ENCODE measurements at places on chromosomes 3 and 15.

GRCh38 chr3:126704494-126705214 lies 614 bp downstream of the CHCHD6 start:
- DNase-seq = no peak

- no peak for DNase-seq
These were observed 38.8 kb downstream of the KLHL25 start for GRCh38 chr15:85755942-85756341.

GRCh38 chr3:184619787-184620430 lies 58.3 kb downstream of the EPHB3 start:
- DNase-seq = peak; percentile 54

DNA sequence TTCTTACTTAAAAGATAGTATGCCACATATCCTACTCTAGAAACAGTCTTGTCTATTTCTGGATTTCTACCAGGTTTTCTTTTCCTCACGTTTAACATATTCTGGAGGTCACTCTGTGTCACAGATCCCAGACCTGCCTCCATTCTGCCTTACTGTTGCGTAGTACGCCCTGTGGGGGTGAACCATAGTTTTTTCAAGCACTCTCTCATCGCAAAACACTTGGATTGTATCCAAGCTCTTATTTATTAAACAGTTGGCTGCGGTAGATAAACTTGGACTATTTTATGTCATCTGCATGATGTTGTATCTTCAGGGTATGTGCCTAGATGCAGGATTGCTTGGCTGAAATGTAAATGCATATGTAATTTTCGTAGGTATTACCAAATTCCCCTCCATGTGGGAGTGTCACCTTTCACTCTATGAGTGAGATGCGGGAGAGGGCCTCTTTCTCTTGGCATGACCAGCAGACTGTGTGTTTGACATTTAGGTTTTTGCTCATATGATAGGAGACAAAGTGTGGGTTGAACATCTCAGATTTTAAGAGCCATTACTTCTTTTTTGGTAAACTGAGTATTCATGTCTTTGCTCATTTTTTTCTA lies 55.8 kb downstream of the ABTB1 start:
- no peak for DNase-seq

DNA sequence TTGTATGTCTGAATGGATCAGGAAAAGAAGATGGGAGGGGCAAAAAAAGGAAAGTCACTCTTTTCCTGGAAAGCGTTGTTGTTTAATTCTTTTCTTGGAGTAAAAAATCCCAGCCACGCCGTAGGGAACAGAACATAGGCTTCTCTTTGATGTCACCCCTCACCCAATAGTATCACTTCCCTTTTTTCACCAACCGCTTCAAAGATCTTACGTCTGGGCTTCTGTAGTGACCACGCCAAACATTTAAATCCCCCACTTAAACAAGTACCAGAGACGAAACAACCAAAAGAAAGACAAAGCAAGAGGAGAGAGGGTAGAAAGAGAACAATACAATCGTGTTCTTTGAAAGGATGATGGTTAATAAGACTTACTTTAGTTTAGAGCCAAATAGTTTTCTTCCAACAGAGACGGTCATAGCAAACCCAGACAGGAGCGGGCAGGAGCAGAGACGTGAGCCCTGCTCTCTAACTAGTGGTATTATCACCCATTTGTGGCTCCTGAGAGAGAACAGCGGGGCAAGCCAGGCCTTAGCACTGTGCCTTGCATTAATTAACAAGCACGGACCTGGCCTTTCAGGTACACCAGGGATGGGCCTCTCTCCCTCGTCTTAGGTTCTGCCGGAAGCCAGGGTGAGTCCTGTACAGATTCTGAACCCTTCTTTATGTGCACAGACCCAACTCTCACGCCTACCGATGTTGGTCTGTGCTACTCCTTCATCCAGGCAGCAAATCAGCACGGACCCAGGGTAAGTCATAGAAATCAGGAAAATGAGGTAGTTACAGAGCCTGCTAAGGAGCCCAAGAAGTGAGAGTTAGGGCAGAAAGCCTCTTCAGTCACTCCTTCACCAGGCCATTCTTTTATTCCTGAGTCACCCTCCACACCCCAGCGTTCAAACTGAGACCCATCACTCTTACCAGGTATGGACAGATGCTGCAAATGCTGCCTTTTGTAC lies 28.2 kb upstream of the BCL6 start:
- no peak for DNase-seq

DNA sequence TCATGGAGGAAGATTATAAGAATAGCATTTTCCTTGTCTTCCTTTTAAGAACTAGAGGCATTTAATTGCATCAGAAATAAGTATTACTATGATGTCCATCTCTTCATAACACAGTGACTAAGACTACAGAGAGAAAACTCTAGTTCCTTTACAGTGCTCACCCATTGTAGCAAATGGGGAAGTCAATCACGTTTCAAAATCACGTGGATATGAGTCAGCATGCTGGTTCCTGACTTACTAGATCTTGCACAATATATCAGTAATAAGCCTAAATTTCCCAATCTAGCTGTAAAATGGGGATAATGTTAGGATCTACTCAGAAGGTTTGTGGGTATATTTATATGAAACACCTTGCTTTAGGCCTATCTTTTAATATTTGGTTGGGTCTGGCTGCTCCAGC lies 254.8 kb upstream of the EOMES start:
- DNase-seq = peak; percentile 48

DNA sequence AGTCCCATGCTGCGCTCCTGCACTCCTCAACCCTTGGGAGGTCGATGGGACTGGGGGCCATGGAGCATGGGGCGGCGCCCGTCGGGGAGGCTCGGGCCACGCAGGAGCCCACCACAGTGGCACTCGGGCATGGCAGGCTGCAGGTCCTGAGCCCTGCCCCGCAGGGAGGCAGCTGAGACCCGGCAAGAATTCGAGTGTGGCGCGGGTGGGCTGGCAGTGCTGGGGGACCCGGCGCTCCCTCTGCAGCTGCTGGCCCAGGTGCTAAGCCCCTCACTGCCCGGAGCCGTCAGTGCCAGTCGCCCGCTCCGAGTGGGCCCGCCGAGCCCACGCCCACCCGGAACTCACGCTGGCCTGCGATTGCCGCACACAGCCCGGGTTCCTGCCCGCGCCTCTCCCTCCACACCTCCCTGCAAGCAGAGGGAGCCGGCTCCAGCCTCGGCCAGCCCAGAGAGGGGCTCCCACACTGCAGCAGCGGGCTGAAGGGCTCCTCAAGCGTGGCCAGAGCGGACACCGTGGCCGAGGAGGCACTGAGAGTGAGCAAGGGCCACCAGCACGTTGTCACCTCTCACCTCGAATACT lies 200.3 kb downstream of the ROBO2 start:
- DNase-seq = no peak

- DNase-seq = no peak
These were observed 70.6 kb upstream of the RAD18 start for GRCh38 chr3:9033867-9034266.

GRCh38 chr15:67979281-67979680 lies 74.8 kb upstream of the PIAS1 start:
- DNase-seq = no peak

- DNase-seq = no peak
These were observed 203.5 kb upstream of the NECTIN3 start for GRCh38 chr3:110868106-110868505.

DNA sequence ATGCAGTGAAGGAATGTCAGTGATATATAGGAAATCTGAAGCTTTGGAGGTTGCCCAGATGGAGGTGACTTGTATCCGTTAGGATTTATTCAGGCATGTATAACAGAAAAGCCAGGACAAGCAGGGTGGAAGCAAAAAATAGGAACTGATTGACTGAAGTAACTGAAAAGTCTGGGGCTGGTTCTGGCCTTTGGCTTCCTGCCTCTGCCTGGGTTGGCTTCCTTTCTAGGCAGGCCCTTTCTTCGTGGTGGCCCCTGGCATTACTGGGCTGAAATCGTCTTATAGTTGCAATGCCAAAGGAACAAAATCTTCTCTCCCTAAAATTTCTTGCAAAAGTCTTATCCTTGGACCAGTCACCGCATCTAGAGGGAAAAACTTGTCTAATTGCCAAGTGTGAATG lies 386.1 kb downstream of the PTPRG start:
- DNase-seq = no peak

DNA sequence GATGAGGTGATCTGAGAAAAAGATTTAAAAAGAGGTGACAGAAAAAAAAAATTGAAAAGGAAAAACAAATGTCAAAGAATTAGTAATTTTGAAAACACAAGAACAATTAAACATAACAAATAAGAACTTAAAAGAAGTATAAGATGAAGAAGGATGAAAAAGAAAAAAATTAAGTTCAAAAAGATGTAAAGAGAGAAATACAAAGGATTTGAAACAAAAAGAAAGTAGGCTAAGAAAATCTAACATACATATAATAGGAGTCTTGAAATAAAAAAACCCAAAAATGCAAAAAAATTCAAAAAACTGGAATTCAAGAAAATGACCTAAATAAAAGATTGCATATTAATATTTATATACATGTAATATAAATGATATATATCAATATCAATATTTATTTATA lies 949.2 kb downstream of the MCTP2 start:
- no peak for DNase-seq

GRCh38 chr3:49928481-49929017 lies 1.1 kb downstream of the MON1A start:
- no peak for DNase-seq

DNA sequence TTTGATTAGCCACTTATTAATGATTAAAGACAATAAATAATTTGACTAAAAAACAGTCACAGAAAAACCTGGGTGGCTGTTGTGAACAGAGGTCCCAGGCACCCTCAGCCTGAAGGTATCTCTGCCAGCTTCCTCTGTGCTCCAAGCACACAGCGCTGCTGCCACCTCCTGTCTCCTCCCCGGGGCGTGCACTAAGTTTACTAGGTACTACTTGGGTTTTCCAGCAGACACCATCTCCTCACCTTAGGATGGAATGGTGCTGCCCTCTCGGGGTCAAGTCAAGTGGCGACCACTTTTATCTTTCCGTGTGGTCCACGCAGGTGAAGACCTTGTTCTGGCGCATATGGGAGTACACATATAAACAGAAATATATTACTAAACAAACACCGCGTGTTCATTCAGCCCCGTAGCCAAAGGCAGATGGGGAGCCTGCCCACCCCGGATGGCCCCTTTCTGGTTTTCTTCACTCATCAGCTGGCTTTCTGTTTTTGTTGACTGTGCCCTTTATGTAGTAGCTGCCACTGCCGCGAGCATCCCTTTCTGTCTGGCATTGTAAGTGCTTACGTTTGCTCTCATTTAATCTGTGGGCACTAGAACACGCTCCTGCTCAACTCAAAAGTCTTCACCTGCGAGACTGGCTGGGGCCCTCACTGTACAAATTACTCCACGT lies 128.0 kb downstream of the LRIG1 start:
- DNase-seq = no peak

DNA sequence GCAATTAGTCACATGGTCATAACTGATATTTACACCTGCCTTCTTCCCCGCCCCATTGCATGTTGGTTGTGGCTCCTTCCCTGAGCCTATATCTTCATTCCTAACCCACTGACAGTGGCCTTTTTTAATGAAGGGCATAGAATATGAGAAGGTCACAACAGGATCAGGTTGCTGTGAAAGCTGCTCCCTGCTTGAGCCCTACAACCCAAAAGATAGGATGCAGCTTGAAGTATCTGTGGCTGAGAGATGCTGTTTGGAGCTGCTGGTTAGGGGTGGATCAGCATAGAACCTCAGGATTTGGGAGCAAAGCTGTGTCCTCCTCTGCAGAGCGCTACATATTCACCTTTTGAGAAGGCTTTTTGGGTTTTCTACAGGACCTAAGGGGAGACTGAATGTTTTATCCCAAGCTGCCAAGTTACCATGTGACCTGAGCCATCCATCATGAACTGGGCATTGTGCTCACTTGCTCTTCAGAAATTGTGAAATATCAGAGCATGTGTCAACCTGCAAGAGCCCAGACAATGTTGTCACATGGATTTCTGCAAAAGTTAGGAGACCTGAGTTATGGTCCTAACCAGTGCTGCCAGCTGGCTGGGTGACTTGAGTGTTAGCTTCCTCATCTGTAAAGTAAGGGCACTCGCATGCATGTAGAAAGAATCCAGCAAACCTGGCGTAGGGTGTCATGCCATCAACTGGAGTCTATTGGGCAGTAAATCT lies 49.8 kb upstream of the ARL8B start:
- DNase-seq = peak; percentile 62

DNA sequence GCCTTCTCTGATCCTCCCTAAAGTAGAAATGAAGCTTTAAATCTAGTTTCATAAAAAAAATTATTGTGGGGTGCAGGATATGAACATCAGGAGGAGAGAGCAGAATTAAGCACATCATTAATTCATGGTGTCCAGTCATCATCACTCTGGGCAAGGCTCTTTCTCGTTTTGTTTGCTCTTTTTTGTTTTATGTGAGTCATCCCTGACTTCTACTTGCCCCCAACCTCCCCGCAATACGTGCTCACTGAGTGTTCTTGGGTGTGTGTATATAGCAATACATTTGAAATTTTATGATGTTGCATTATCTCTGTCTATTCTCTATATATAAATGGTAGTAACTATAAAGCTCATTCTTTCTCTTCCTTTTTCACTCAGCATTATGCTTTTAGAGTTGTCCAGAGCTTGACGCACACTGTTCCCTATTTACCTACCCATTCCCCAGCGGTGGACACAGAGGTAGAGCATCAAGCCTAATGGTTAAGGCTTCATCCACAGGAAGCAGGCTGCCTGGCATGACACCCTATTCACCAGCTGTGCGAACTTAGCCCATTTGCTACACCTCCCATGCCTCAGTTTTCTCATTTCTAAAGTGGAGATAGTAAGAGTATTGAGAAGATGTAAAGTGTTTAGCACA lies 72.3 kb downstream of the CD200R1L start:
- peak; percentile 84 for DNase-seq

DNA sequence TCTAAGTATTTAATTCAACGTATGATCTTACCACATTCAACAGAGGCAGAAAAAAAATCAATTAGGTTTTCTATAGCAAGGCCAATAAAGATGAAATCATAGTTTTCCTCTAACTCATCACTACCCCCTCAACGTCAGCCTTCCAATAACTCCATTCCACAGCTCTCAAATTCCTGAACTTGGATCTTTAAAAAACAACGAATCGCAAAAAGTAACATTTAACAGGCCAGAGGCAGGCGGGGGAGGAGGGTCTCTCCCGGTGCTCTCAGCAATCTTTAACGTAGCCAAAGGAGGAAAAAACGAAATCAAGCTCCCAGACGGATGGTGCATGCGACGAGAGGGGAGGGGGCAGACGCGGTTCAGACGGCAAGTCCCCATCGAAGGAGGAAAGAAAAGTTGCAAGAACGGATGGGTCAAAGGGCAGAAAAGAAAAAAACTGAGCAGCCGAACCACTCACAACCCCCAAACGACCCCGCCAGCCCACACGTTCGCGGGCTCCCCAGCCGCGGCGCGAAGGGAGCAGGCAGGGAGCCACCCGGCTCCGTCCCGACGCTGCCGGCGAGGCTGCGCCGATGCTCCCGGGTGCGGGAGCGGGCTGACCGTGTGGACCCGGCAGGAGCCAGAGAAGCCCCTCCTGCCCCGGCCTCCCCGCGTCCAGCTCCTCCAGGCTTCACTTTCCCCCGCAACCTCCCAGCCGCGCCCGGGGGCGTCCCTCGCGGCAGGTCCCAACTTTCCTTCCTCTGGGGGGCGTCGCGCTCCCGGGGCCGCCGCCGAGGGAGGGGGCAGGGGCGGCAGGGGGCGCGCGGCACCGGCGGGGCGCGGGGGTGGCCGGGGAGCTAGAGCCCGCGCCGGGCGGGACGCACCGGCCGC lies 703 bp downstream of the PEAK1 start:
- no peak for DNase-seq

- DNase-seq = no peak
These were observed 515.6 kb upstream of the SGO1 start for GRCh38 chr3:20701641-20702040.

Measured in epithelial cell of prostate (primary cell).